ENCODE measurements at places on chromosomes 7 and 10.

GRCh38 chr10:131959841-131960240, 21.9 kb downstream of the BNIP3 start:
- DNase-seq = no peak

GRCh38 chr7:4188651-4189050, 493.4 kb upstream of the FOXK1 start:
- no peak for DNase-seq

DNA sequence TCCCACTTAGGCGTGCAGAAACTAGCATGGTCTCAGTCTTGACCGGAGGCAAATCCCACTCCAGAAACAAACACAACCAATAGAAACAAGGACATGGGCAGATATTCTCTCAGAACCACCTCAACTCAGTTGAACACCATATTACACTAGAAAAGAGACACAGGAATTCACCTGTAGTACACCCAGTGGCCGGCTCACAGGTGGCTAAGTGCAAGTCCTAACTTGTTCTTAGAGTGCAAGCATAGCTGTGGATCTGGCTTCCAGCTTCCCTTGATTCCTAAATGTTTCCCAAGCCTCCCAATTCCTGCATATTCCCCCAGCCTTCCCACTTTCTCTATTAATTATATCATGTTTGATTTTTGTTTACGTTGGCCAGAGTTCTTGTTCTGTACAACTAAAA, 164.4 kb downstream of the TPK1 start:
- no peak for DNase-seq

DNA sequence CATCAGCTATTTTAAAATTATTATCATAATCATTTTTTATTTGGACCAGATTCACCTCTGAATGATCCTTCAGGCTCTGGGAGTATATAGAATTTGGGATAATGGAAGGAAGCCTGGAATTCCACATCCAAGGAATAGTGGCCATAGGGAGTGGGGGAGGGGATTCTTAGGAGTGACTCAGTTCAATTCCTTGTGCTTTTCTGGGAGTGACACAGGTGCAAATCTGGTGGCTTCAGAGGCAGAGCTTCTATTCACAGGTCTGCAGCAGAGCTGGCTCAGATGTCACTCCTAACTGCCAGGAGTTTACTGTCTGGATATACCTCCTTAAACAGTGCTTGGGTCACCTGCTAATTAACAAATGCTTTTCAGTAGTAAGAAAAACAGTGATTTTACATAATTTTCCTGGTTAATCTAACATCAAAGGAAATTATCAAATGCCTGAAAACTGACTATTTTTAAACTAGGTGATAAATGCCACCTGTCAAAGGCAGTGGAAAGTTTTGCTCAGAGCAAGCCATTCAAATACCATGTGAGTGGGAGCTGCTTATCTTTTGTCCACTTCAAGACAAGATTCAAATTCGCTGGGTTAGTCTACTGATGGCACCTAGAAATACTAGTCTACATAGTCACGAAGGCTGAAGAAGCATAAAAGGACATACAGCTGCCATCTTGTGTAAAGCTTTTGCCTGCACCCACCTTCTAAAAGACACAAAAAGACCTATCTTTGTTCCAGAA, 106.7 kb upstream of the LAMB4 start:
- DNase-seq = no peak

- DNase-seq = no peak
These were observed 527.4 kb upstream of the NRP1 start for GRCh38 chr10:33861833-33862232.

DNA sequence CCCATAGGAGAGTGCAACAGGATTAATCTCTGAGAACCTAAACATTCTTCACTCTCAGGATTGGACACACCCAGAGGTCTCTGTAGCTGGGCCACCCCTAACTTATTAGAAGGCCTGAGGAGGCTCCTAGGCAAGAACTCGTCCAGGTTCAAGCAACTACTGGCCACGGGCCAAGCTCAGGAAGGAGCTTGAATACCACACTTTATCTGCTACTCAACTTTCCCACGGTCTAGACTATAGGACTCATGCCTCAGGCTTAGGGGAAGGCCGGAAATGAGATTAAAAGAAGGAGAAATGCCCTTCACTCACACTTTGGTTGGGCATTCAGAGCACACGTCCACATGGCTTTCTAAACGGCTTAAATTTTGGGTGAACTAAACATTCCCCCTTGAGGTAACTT, 142.8 kb upstream of the PHYHIPL start:
- no peak for DNase-seq

DNA sequence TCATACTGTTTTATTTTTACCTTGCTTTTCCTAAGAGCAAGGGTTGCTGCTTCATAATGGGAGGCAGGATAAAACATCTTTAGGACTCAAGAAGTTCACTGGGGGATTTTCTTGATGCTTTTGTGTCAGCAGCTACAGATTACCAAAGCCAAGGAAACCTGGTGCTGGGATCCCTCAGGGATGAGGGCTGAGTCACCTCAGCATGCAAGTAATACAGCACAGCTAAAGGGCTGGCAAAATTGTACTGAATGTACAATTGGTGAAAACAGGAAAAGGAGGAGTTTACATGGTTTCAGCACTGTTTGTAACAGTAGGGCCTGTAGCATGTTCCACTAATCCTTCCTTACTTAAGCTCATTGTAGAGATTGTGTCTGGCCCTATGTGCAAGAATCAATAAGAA, 1056.8 kb downstream of the SORCS1 start:
- DNase-seq = no peak

GRCh38 chr10:1120801-1121211, 64.6 kb downstream of the WDR37 start:
- no peak for DNase-seq

- no peak for DNase-seq
These were observed 14.8 kb downstream of the TMEM26 start for GRCh38 chr10:61438141-61438988.

DNA sequence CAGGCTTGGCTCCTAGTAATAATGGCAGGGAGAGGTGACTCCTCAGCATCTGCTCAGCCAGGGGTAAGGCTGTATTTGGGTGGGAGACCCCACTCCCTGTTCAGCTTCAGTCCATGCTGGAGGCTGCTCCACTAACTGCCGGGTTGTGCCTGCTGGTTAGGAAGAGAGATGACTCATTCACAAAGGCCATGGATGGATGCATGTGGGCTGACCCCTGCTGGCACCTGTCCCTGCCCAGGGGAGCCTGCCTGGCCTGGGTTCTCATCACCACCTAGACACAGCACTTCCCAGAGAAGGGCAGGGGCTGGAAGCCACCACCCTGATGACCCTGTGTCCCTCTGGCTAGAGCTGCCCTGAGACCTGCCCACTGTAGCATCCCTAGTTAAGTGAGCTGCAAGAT, 59.0 kb downstream of the VSTM4 start:
- no peak for DNase-seq

DNA sequence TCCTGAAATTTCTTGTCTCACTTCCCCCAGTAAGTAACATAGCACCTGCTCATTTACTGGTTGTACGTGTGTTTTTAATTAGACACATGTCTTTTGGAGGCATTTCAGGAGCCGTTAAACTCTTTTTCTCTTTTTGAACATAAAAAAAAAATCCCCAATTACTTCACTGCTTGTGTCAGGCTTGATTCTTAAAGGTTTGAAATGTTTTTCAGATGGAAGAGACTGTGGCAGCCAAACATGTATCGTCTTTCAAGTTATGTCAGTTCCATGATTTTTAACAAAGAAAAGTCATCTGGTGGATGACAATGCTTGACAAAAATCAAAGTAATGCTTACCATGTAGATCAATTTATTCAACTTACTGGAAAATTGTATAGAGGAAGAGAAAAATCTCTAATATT, 585.8 kb downstream of the GATA3 start:
- no peak for DNase-seq

- DNase-seq = no peak
These were observed 459.1 kb downstream of the PLXNA4 start for GRCh38 chr7:132117181-132117580.

- DNase-seq = peak; percentile 14
These were observed 73.6 kb downstream of the AHCYL2 start for GRCh38 chr7:129298268-129298893.

- DNase-seq = no peak
These were observed 7.2 kb downstream of the CPA2 start for GRCh38 chr7:130273933-130274255.

GRCh38 chr10:51159841-51160240, 85.6 kb downstream of the PRKG1 start:
- DNase-seq = no peak

GRCh38 chr10:22825841-22826240, 102.0 kb upstream of the ARMC3 start:
- no peak for DNase-seq

- DNase-seq = no peak
These were observed 4.2 kb downstream of the SMNDC1 start for GRCh38 chr10:110300486-110300986.

GRCh38 chr7:25889765-25890164, 262.2 kb upstream of the NFE2L3 start:
- DNase-seq = no peak

GRCh38 chr10:26215935-26216584, 514 bp upstream of the GAD2 start:
- peak; percentile 49 for DNase-seq

DNA sequence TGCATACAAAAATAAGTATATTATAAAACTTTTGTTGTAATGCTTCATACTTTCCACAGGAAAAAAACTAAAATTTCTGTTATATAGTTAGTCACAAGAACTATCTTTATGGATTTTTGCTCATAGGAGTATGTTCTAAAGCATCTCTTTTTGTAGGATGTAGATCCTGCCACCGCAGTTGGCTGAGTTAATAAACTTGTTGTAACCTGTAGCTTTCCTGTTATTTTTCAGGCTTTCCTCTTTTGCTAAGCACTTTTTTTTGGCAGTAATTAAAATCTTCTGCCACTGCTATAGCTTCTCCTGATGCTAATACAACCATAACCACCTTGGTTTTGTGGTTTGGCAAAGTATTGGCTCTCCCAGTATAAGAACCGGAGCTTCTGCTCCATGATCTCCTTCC, 60.3 kb downstream of the WNT2 start:
- DNase-seq = no peak

- DNase-seq = no peak
These were observed 104.0 kb downstream of the PON1 start for GRCh38 chr7:95220328-95220727.
